NCI-H2081 (cell line): ENCODE measurements at places on chromosomes 12 and 14.

DNA sequence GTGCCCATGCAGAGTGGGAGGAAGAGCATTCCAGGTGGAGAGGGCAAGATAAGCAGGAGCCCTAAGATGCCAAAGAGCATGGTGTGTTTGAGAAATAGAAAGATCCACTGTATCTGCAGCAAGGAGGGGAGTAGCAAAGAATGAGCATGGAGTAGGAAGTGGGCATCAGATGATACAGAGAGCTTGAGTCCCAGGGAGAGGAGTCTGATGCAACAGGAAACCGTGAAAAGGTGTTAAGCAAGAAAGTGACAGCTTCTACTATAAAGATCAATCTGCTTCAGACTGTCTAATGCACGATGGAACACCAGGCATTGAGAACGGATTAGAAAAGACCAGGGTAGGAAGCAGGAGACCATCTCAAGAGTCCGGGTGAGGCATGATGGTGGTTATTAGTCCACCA is 12.3 kb upstream of the GPRC5D start:
- DNase-seq = no peak

DNA sequence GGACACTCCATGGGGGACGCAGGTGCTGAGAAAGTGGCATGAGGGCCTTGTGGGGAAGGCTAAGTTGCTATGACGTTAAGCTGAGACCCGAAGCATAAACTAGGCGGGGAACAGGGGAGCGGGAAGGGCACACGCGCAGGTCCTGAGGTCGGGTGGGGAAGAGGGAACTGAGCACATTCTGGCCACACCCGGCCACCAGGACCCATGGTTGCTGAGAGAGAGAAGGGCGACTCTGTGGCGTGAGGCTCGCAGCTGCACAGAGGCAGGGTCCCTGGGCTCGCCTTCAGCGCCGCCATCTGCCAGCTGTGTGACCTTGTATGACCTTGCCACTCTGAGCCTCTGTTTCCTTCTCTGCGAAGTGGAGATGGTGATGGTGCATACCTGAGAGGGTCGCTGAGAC is 182.5 kb downstream of the PHETA1 start:
- DNase-seq = no peak

GRCh38 chr12:62347922-62348650 is 87.9 kb downstream of the USP15 start:
- no peak for DNase-seq

GRCh38 chr12:49414364-49414763 is 47.1 kb downstream of the SPATS2 start:
- no peak for DNase-seq

DNA sequence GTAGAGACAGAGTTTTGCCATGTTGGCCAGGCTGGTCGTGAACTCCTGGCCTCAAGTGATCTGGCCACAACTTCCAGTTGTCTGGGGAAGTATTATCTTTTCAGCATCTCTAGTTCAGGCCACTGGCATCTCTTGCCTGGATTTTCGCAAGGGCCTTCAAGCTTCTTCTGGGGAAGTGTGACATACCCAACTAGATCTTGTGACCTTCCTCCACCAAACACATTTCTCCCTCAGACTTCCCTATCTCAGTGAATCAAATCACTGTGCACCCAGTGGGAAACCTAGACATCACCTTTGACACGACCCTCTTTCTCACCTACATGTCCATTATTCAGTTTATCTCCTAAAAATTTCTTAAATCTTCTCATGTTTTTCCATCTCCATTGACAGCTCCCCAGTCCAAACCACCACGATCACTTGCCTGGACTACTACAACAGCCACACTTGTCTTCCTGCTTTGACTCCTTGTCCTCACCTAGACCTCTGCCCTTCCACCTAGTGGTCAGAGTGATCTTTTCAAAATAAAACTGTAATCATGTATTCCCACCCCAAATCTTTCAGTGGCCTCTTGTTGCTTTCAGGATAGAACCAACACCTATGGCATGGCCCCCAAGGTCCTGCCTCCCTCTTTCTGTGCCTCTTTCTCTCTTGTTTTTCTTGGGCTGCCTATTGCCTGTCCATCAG is 3.3 kb downstream of the EEF1AKMT3 start:
- DNase-seq = no peak

DNA sequence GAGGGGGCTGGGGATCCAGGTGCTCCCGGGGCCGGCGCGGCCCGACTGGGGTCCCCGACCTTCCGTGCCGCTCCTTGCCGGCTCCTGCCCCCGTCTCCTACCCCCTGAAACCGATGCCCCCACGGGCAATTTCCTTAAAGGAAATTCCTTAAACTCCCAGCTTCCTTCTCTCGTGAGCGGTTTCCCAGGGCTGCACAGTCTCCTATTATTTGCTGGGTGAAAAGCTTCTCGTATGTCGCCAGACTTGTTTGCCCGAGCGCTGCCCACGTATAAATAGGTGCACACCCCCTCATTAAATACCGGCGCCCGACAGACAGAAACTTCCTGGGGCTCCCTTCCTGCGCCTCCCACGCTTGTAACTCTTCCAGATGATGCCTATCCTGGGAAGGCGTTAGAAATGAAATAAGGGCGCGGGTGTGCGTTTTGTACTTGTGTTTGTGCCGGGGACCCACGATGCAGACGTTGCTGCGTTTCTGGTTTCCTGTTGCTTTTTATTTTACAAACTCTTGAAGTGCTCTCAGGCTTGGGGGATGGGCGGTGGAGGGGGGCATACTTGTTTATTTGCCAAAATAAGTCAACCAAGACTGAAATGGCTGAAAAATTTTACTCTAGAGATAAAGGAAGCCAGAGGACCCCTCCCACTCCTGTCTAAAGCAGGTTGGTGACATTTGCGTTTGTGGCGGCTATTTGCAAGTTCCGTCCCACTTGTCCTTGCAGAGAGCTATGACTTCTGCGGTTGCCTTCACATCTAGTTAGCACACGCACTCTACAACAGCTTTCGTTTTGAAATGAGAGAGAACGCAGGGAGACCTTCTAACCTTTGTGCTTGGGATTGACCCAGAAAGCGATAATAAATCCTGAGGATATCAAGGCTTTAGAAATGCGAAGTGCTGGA is 1.0 kb downstream of the HIP1R start:
- no peak for DNase-seq

- DNase-seq = no peak
Measured at GRCh38 chr12:15984963-15985362, 73.8 kb downstream of the DERA start.

DNA sequence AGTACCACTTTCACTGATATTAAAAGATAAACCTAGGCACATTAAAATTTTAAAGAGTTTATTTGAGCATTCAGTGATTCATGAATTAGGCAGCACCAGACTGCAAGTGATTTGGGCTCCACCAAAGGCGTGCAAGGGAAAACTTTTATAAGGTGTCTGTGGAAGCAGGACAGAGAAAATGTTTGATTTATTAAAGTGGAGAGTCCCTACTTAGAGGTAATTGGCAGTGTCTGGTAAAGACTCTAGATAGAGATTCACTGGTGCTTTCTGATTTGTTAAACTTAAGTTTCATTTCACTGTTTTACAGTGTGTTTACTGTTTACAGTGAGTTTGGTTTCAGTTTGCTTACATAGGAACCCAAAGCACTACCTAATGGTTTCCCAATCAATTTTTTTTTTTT is 72.8 kb downstream of the ANKS1B start:
- no peak for DNase-seq

DNA sequence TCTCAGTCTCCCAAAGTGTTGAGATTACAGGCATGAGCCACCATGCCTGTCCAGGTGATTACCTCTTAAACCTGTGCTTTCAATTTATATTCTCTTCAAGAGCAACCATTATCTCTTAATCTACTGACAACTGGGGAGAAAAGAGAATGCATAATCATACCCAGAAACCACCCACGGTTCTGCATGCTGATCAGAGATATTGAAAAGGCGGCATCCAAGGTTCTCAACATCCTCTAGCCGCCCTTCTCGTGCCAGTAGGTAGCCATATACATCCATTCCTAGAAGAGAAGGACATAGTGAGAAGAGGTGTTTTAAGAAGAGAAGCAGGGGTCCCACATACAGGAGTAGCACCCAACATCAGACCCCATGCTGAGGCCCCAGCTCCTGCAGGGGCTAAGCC is 20.8 kb downstream of the ANAPC7 start:
- DNase-seq = no peak
